Heart right ventricle (tissue), 16 donors: ENCODE measurements at places on chromosomes 6 and 20. TPM values are rescaled to one million over a fixed set of nuclear protein-coding genes. Genes with fewer than 3 reads are reported as not detected.

HLA-DRB1 gene
- 47.1 TPM for total RNA-seq

PRL gene
- not detected for total RNA-seq

SLC17A2 gene
- not detected for total RNA-seq

TULP1 gene
- not detected for total RNA-seq

TRIM10 gene
- not detected for total RNA-seq

FGD2 gene
- total RNA-seq = 2.2 TPM

CTNNBL1 gene
- 59.6 TPM for total RNA-seq

SIRPD gene
- total RNA-seq = not detected

CNPY3 gene
- 14.7 TPM for total RNA-seq

NHLRC1 gene
- 2.0 TPM for total RNA-seq
